ENCODE measurements at places on chromosomes 3 and 15.

DNA sequence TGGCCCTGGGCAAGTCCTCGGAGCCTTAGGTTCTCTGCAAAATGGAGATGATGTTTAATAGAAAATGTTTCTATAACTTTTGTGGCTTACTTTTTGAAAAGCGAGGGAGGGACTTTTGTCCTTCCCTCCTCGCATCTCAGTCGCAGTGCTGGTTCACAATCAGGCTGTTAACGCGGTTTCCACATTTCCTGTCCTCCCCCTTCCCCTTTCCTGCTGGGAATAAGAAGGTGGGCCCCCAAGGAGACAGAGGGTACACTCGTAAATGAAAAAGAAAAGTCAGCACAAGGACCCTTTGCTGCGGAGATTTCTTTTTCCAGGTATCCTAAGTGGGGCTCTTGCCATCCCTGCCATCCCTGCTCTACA lies 29.5 kb downstream of the ARHGAP31 start:
- H3K27me3 ChIP-seq = no peaks in the 10 kb centered on the region
- no peak for DNase-seq
- H3K36me3 ChIP-seq = no peaks in the 10 kb centered on the region

- H3K4me3 ChIP-seq = peak overlapping the region; percentile 91
- peak; percentile 68 for DNase-seq
- H3K27ac ChIP-seq = peak overlapping the region; percentile 97
- H3K36me3 ChIP-seq = no peaks in the 10 kb centered on the region
- peaks cover 56% of the 10 kb centered on the region for H3K4me1 ChIP-seq
Measured at GRCh38 chr3:177196456-177197040, 734 bp downstream of the TBL1XR1 start.

- H3K27me3 ChIP-seq = no peaks in the 10 kb centered on the region
- no peak for DNase-seq
- no peak overlapping the region for H3K27ac ChIP-seq
- no peak overlapping the region for H3K4me3 ChIP-seq
- H3K36me3 ChIP-seq = peaks cover 4% of the 10 kb centered on the region
Measured at GRCh38 chr15:95024351-95024750, 793.0 kb downstream of the MCTP2 start.

GRCh38 chr15:40444736-40445135 lies 4.0 kb downstream of the BAHD1 start:
- no peak overlapping the region for H3K4me3 ChIP-seq
- DNase-seq = no peak
- no peaks in the 10 kb centered on the region for H3K27me3 ChIP-seq

DNA sequence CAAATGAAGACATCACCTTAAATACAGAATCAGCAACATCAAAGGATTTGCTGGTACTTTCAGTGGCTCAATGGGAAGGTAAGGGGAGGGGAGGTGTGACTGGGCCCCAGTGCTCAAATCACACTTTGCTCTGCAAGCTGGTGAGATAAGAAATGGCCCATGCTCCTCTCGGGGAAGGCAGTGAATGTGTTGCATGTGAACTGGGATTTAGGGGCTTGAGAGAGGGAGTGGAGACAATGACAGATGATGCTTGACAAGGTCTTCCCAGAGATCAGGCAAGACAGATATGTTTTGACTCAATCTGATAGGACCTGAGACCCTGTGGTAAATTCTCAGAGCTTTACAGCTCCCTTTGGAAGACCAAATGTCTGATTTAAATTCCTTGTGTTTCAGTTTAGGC lies 233.0 kb upstream of the PROK2 start:
- H3K27me3 ChIP-seq = peaks cover 2% of the 10 kb centered on the region
- H3K4me1 ChIP-seq = no peaks in the 10 kb centered on the region
- H3K4me3 ChIP-seq = no peak overlapping the region
- no peak overlapping the region for H3K27ac ChIP-seq
- no peaks in the 10 kb centered on the region for H3K36me3 ChIP-seq
